ENCODE measurements at places on chromosomes 11 and 22.

DNA sequence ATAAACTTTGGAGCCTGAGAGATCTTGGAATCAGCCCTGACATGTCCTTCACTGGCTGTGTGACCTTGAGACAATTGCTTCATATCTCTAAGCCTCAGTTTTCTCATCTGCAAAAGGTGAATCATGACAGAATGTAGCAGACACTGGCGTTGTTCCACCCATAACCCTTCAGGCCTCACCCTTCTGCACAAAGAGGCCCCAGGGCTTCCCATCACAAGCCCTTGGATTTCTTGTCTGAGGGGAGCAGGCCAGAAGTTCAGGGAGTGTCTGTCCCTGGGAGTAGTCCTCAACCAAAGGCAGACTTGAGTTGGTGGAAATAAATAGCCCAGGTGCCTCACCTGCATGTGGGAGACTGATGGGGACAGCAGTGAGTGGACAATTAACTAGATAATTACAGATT lies 16.6 kb downstream of the FGF3 start:
- no peak for DNase-seq

- no peak for DNase-seq
Observed at GRCh38 chr11:31808721-31809540, 2.2 kb downstream of the PAX6 start.

- no peak for DNase-seq
Observed at GRCh38 chr11:45880772-45881570, 4.5 kb upstream of the MAPK8IP1 start.

GRCh38 chr11:129457321-129457720 lies 81.7 kb downstream of the BARX2 start:
- no peak for DNase-seq

DNA sequence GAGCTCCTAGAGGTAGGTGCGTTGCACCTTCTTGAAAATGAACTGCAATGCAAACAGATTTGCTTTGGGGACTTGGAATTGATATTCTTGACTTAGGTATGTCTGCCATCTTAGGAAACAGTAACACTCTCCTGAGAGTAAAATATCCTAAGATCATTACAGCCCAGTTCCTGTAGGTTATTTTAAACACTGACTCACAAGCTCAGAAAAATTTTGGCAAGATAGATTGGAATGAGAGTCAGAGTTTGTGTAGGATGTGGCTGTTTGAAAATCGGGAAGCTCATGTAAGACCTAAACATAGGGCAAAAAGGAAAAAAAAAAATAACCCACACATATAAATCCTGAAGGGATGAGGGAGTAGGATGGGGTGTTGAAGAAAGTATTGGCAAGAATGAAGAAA lies 377.0 kb upstream of the LRRC4C start:
- no peak for DNase-seq

DNA sequence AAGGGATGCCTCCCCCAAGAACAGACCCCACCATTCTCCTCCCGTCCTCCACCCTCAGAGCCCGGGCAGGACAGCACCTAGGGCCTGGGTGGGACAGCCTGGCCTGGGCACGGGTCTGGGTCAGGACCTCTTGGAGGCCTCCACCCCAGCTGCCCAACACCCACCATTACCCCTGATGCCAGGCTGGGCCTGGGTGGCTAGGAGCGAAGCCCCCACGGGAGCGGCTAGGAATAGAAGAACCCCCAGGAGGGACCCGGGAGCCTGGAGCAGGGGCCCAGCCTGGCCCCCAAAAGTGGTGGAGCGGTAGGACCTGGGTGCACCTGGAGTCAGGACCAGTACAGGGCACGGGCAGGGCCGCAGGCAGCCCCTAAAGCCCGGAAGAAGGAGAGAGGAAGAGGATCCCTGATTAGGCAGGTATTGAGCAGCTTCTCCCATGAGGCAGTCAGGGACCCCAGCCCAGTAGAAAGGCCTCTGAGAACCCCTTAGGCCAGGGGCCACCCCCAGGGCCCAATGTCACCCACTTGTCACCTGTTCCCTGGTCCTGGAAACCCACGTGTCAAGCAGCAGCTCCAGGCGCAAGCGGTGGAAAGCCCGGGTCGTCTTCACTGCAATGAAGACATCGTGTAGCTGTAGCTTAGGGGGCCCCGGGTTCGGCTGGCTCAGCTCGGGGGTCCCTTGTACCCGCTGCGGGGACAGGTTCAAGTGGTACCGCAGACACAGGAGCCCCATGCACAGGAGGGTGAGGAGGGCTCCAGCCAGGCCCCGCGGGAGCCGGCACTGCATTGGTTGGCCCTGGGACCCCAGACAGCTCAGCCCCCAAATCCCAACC lies 575 bp downstream of the MFNG start:
- DNase-seq, result no peak

DNA sequence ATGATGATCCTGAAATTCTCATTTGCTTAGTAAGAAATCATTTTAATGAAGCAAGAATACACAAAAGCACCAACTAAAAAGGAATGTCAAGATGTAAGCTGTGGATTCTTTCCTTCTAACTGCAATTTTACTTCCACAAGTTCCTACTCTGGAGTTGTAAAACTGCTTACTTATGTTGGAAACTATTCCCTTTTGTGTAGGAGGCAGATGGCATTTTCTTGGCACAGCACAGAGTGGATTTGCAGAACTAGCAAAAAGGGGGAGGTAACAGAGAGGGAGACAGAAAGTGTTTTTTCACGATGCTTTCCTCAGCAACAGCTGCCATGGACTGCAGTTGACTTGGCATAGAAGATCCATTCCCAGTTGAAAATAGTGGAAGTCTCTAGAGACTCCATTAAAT lies 1112.0 kb upstream of the RAG2 start:
- DNase-seq, result no peak

DNA sequence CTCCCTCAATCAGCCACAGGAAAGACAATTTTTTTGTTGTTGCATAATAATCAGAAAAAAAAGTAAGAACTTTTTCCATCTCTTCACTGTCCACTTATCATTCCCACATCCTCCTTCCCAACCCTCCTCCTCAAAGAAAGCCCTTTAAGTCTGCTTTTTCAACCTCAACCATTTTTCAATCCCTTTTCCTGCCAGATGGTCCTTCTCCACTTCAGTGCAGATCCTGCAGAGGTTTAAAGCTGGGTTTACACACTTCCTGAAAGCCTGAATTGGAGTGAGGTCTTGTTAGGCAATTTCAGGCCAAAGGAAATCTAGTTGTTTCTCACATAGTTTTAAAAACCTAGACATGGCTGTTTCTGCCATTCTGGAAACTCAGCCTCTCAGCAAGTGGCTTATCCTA lies 78.3 kb downstream of the RPL27A start:
- DNase-seq, result no peak

DNA sequence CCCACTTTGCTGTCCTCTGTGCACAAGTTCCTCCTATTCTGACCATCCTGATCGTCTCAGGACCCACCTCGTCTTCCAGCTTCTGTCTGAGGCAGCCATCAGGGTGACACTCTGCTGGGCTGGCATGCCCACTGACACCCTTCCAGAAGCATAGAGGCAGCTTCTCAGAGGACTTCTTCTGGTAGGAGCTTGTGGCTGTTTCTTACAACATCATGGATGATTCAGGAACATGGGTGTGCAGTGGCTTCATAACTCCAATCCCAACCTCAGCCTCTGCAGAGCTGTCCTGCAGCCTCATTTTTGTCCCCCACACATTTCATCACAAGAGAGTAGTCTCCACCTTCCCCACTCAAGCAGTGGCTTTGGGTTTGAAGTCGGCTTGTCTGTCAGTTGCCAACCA lies 20.9 kb upstream of the CTR9 start:
- DNase-seq, result no peak

DNA sequence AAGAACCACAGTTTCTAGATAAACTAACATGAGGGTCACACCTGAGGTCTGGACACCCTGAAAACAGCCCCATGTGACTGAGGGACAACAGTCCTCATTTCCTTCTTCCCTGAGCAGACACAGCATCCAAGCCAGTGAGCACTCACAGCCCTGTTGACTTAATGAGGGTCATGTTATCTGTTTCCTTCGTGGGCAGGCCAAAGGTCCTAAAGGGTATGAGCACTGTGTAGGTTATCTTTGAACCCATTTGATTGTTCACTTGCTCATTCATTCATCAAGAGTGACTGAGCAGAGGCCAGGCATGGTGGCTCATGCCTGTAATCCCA lies 170.7 kb upstream of the B3GAT1 start:
- DNase-seq, result no peak

- no peak for DNase-seq
Observed at GRCh38 chr22:45777852-45778375, 106.3 kb downstream of the ATXN10 start.

DNA sequence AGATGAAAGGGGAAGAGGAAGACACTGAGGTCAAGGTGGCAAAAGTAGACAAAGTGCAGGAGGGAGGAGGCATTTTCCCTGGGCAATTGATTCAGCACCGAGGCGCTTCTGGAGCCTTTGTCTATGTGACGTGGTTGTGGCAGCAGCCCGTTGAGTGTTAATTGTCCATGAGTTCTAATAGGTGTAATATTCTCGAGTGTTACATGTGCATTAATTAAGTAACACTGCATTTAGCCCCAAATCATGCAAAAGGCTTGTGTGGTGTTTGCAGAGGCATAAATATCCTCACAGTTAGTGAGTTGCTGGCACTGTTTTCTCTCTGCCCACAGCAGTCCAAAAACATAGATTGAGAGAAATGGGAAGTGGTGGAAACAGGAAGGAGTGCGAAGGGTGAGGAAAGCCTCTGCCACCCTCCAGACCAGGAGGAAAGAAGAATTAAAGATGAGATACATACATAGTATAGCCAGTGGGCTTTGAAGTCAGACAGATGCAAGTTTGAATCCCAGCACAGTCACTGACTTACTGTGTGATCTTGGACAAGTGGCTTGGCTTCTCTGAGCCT lies 361.2 kb downstream of the MN1 start:
- DNase-seq, result no peak

DNA sequence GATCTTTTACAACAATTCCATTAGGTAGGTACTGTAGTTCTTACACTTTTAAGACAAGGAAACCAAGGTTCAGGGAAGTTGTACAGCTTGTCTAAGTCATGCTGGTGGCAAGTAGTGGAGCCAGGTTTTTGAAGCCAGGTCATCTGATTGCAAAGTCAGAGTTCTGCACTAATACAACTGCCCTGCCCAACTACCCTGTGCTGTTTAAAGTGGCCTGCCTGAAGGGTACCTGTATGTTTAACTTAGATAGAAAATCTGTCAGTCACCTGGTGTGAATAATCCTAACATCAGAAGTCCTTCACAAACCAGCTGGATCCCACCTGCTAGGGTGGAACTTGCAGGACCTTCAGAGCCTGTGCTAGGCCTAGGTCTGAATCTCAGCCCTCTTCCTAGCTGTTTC lies 44.2 kb downstream of the ARFGAP2 start:
- DNase-seq, result no peak

GRCh38 chr11:102610200-102610599 lies 14.9 kb downstream of the MMP20 start:
- no peak for DNase-seq

DNA sequence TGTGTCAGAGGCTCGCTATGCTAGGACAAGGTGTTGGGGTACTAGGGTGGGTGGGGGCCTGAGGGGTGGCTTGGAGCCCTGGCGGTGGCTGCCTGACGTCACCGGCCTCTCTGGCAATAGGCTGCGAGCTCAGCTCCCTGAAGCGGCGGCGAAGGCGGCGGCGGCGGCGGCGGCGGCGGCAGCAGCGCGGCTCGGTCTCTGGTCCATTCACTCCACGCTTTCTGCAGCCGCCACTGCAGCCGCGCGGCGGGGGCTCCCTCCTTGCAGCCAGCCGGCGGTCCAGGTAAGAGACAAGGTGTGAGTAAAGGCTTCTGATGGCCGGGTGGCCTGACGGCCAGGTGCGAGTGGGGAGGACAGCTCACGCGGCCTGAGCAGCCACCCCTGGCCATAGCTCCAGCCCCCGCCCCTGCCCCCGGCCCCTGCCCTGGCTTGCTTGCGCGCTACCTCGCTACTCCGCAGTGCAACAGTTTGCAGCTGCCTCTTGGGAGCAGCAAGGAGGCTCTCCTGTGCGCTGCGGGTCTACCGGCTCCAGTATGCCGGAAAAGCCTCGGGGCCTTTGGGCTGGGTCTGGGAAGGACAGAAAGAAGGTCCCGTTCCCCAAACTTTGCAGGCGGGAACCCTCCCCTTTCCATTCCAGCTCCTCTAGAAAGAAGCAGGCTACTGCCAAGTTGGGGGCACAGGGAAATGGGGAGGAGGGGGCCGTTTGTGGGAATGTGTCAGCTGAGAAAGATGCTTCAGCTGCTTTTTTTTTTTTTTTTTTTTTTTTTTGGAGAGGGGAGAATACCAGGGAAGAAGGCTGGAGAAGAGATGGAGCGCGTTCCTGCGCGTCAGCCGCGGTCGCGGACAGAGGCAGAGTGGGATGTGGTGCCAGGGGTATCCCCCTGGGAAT lies at the start of gene C11orf87:
TSS of gene C11orf87 (plus strand) at position 210 of the 889 bp plus-strand sequence. CDS start 1,444 bp downstream, outside the sequence.
- DNase-seq, result no peak

GRCh38 chr22:19480789-19481188 lies 1.1 kb downstream of the CDC45 start:
- DNase-seq, result no peak

DNA sequence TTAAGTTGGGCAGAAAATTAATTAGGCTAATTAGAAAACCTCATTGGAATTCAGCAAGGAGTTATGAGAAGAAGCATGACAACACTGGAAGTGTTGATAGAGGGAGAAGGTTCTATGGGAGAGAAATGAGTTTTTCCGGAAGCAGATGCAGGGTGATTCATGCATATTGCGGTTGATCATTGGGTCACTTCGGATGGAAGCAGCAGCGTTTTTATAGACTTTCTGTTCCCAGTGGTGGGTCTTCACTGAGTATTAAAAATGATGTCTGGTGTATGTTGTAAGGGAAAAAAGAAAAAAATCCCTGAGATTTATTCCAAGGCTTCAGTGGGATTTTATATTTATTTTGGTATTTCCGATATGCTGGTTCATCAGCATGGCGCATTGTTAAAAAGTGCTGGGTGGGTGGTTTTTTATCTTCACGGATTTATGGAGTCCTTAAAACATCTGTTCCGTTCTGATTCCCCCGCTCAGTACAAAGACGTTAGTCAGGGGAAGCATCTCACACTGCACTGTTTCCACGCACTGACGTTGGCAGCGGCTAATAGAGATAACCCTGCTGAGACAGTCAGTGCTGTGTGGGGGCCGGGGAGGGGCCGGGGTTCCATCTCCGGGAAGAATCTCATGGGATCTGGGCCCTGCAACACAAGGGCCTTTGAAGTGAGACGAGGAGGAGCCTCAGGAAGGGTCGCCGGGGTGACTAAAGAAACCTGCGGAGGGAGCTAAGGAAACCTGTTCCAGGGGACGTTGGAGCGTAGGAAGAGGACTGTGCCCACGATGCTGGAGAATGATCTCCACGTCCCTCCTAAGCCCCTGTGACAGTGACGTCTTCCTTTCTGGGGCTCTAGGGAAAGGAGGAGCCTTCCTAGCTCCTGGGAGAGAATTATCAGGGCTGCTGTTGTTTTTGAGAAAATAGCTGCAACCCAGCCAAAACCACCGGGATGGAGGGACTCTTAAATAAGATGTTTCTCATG lies 390.0 kb downstream of the NTM start:
- no peak for DNase-seq

- no peak for DNase-seq
Observed at GRCh38 chr11:3169255-3170043, 4.3 kb upstream of the OSBPL5 start.

DNA sequence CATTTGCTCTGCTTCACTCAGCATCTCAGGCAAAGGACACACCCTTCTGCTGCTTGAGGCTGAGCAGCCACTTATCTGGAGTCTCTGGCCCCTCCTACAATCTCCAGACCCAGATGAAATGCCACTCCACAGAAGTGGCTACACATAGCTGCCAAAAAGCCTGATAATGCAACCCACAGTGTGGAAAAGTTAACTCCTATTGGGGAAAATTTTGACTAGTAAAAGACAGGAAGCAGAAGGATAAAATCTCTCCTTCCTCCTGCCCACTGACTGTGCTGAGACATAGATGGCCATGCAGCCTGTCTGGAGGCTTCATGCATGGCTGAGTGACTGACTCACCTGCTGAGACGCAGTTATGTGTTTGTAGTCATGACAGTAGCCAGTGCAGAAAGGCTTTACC lies 92.3 kb upstream of the TEAD1 start:
- DNase-seq, result no peak
